ENCODE measurements at places on chromosomes 5 and 9.

DNA sequence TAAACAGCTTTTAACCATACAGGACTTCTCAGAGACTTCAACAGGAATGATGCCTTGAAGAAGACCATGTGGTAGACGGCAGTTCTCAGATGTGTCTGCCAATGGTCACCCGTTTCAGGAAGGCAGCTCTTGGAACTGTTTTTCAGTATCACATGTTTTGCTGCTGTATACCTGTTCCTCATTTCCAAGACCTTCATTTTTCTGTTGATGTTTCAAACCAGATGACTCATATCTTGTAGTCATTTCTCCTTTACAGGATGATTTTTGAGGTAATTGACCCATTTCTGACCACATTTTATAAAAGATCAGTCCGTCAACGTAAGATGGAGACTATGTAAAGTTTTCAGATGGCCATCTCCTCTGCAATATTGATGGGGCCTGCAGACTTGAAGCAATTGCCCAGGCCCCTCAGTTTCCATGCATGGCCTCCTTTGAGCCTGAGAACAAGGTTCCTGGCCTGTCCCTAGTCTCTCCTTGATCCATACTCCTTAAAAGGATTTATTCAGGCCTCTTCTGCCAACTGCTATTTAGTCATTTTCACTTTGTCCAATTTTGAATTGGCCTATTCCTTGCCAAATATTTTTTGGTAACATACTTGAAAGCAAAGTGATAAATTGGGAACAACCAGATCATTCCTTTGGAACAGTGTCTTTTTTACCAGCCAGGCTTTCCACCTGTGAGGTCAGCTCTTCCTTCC is 128.6 kb downstream of the PDZD2 start:
- DNase-seq = no peak

DNA sequence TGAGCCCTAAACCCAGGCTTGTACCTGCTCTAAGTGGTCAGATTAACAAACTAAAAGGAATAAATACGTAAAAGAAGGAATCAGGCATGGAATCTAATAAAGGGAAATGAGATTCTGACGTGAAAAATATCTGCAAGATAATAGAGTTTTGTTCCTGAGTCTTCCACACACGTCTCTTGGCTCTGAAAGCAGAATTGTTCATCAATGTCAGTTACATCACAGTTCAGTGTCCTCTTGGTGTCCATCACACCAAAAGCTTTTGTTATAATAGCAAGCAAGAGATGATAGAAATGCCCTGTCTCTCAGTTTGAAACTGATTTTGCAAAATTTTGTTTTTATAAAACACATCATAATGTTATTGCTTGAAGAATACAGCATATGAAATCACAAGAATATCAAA is 34.7 kb upstream of the NMUR2 start:
- no peak for DNase-seq

GRCh38 chr9:116087751-116088194 is 65.8 kb upstream of the PAPPA start:
- no peak for DNase-seq

DNA sequence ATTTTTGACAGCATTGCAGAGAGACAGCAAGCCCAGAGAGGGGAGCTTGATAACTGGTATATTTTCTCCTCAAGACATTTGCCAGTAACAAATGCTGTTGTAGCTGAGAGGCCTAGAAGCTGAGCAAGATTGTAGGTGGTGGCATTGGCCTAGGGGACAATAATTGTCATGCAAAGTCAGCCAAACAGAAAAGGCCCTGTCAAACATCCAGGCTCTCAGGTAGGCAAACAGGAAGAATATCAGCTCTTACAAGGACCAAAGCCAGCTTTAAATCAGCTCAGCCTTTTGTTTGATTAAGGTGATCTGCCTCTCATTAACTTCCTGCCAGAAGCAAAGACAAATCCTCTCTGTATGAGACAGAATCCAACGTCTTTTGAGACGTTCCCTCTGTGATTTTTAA is 29.7 kb upstream of the BARX1 start:
- DNase-seq = no peak

DNA sequence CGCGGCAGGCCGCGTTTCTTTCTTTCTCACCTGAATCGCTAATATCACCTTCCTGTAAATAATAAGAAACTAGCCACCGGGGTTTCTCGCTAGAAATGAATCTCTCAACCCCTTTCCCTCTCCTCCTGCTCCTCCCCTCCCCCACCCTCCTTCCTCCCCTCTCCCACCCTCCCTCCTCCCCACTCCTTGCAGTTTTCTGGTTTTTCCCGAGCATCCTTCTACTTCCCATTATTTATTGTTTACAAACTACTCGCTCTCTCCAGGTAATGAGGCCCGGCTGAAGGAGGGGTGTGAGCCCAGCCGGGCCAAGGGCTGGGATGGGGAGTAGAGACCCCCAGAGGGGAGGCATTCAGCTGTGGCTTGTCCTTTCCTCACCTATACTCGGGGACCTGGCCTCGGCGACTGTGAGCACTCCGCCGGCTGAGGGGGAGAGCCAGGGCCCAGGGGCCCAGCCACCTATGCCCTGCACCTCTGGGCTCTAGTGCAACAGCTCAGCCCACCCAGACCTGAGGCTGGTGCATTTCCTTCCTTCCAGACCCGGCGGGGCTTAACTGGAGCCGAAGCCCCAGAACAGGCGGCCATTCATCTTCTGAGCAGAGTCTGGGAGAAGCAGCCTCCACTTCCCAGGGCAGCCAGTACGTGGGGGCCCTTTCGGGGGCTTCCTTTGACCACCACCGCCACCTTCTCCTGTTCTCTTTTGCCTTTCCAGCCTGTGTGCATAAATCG is 2.1 kb upstream of the IRX4 start:
- no peak for DNase-seq

- DNase-seq = no peak
Observed at GRCh38 chr5:164289526-164289925, 784.1 kb downstream of the MAT2B start.

- no peak for DNase-seq
Observed at GRCh38 chr5:59542851-59543820, 350.4 kb downstream of the PDE4D start.

DNA sequence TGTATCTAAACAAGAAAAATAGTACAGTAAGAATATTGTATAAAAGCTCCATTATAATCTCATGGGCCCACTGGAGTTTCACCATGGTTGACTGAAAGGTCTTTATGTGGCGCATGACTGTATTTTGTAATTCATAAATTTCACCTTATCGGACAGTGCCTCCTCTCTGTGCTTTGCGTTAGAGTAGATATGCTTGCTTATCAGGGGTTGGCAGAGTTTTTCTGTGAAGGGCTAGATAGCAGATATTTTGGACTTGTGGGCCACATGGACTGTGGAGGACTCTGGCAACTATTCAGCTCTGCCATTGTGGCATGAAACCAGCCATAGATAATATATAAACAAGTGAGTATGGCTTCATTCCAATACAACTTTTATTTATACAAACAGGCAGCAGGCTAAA is 23.2 kb downstream of the GAPVD1 start:
- no peak for DNase-seq

GRCh38 chr5:76576996-76577395 is 46.2 kb downstream of the F2RL2 start:
- no peak for DNase-seq

DNA sequence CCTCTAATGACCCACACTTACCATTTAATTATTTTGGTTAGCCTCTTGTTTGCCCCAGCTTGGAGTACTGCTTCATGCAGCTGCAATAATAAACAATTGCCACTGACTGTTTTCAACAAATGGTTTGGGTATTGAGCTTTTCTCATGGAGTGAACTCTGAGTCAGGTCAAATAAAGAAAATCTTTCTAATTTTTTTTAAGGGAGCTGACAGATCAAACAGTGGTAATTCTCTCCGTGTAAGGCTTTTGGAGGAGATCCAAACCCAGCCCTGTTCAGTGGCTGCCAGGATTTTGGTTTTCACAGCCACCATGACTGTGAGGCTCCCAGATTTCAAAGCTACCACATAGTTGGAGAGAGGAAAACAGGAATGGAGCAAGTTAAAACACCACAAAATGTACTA is 110.7 kb upstream of the EFNA5 start:
- no peak for DNase-seq

DNA sequence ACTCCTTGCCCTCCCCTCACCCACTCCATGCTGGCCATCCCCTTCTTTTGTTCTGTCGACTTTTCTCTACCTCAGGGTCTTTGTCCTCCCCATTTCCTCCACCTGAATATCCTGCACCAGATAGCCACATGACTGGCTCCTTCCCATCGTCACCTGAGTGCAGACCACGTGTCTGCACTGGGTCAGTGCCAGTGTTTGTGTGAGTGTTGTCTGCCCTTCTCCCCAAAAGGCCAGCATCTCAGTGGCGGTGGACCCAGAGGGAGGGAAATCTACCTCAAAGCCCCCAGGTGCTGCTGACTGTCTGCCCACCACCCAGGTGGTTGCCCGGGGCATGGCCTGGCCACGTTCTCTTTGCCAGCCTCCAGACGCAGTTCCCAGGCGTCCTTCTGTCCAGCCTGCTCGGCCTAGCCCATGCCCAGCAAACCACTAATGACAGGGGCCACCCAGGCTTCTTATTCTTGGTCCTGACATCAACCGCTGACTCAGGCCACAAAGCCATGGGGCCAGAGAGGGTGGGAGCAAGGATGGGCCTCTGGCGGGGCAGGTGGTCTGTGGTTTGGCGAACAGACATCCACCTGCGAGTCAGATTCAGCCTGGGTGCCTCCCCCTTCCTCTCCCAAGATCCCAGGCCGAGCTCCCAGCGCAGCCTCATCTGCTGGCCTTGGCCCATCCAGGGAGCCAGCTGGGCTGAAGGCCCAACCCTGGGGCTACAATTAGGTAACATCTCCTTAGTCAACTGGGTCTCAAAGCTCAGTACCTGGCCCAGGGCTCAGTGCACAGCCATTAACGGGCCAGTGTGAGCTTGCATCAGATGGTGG is 5.5 kb upstream of the NINJ1 start:
- no peak for DNase-seq

DNA sequence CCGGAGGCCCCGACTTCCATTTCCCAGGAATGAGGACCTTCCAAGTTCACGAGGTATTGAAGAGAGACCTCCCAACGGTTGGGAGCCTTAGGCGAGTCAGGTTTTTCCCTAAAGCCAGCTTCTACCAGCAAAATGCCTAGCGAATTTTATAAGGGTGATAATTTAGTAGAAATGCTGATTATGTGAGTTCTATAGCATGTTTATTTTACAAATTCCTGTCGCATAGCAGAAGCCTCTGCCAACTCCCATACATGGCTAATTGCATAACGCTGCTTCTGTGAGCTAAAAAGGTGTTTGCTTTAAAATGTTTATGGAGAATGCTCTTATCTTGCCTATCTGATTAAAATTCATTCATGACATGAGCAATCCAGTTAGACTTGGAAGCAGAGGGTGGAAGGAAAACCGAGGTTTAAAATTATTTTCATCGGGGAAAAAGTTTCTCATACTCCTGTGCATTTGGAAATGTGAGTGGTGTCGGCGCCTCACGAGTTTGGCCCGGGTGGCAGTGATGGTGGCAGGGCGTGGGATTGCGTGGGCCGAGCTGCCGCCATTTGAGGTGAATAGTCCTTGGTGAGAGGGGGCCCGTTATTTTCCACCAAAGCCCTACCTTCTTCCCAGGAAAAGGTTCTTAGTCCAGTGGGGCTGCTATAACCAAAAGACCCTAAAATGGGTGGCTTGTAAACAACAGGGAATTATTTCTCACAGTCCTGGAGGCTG is 104.4 kb upstream of the FCN2 start:
- no peak for DNase-seq

- DNase-seq = no peak
Observed at GRCh38 chr5:180140571-180140970, 68.4 kb downstream of the RASGEF1C start.

- no peak for DNase-seq
Observed at GRCh38 chr9:134970719-134971118, 53.0 kb upstream of the FCN1 start.

DNA sequence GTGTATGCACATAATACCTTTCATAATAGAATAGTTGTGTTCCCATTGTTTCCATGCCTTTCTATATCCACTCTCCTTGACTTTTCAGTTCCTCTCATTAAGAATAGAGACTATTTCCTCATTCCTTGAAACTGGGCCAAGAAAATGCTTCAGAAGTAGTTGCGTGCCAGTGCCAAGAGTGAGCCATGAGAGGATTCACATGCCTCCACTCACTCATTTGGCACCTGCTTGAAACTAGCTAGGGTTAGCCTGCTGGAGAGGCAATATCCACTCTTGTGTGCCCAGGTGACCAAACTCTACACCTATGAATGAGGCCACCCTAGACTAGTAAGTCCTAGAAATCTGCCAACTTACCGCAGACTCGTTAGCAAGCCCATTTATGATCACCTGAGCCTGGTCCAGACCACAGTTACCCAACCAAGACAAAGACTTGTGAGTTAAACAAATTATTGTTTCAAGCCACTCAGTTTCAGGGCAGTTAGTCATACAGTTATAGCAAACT is 276.3 kb downstream of the EPB41L4A start:
- no peak for DNase-seq

DNA sequence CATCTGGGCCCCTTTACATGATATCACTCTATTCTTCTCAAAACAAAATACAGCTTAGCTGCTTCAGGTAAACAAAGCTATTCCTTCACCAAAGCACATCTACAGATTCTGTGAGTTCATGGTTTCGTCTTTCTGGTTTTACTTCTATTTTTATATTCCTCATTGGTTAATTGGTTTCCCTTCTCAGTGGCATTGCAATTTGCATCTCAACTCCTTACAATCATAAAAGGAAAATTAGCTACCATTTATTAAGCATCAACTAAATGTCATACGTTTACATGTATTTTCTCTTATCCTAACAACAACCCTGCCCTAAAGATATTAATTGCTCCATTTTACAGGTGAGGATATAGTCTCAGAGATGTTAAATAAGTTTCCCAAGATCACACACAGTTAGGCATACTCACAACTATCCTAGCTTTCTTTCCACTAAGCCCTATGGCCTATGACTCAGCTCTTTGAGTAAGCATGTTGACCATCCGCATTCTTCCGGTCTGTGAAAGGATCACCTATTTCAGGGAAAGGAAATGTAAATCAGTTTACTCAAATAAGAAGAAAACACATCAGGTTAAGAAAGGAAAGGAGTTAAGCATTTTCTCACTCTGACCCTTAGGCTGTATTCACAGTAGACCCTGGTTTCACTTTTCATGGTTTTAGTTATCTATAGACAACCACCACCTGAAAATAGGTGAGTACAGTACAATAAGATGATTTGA is 146.1 kb downstream of the CAAP1 start:
- no peak for DNase-seq

DNA sequence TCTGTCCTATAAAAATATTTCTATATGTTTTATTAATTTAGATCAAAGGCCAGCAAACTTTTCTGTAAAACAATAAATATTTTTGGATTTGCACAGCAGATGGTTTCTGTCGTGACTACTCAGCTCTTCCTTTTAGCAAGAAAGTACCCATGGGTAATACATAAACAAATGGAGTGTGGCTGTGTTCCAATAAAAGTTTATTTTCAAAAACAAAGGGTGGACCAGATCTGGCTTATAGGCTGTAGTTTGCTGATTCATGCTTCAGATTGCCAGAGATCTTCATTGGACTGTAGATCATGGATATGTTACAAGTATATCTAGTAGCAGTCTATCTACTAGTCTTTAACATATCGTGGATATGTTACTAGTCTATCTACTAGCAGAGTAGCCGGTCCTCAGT is 590.5 kb downstream of the CSNK1G3 start:
- no peak for DNase-seq

GRCh38 chr5:14665101-14665822 is 744 bp downstream of the OTULIN start:
- DNase-seq = no peak

All from forelimb muscle (tissue), 1 donor.